ENCODE measurements at places on chromosomes 1 and 21.

DNA sequence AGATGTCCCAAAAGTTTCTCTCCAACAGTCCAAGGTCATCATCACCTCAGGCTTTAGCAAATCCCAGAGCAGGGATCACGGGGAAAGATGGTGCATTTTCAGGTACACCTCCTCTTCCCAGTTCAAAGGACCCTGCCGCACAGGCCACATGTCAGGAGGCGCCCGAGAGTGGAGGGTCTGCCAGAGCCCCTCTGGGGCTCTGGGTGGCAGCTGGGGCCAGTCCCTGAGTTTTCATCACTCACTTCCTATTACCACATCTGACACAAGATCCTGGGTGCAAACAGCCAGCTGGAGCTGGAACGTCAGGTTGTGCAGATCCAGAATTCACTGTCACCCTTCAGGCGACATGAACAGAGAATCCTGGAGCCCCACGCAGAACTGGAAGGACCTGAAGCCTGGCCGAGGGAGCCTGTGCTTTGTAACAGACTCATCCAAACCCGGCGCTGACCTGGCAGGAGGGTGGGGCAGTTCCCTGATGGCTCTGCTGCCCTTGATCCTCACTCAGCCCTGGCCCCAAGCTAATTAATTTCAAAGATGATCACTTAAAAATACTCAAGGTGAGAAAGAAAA is 8.8 kb downstream of the TMEM63A start:
- no peak for DNase-seq

DNA sequence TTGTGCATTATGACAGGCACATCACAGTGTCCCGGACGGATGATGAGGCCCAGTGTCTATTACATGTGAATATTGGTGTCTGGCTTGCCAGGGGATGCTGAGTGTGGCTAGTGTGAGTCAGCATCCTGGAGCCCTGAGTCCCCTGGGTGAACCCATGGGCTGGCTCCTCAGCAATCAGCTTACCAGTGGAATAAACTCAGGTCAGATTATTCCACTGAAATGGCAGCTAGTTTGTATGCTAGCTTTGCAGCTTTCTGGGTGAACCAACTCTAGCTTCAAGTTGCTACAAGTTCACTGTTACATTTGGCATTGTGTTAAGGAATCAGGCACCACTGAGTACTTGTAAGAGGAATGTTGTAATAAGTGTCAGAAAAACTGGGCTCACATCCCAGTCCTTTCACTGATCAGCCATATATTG is 23.9 kb upstream of the RPTN start:
- DNase-seq, result no peak

GRCh38 chr1:19387045-19387467 is 74.9 kb downstream of the SLC66A1 start:
- DNase-seq, result no peak

DNA sequence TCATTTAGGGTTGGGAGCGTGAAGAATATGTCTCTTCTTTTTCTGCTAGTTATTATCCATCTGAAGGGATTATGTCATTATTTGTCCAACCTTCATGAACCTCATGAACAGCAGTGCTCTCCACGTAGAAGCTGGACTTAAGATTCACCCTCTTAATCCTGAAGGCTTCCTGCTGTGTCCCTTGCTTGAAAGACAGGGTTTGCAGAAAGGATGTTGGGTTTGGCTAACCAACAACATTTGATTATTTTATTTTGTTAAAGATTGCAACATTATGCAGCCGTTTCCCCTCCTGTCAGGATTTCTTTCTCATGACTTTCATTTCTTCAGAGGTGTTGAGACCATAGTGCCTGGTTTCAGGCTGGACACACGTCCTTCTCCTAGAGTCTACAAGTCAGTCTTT is 75.2 kb downstream of the NGF start:
- no peak for DNase-seq

- DNase-seq, result no peak
Observed at GRCh38 chr1:68145418-68146126, 86.8 kb downstream of the WLS start.

DNA sequence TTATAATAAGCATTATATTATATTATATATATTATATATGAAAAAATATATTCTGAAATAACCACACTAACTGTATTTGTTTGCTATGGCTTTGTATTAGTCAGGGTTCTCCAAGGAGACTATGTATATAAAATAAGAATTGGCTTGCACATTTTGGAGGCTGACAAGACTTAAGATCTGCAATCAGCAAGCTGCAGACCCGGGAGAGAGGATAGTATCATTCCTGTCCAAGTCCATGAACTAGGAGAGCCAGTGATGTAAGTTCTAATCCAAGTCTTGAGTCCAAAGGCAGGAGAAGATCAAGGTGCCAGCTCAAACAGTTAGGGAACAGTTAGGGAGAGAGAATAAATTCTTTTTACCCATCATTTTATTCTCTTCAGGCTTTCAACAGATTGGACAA is 639.5 kb downstream of the PLPP3 start:
- DNase-seq, result no peak

- no peak for DNase-seq
Observed at GRCh38 chr1:15833842-15834405, 13.6 kb upstream of the SPEN start.

DNA sequence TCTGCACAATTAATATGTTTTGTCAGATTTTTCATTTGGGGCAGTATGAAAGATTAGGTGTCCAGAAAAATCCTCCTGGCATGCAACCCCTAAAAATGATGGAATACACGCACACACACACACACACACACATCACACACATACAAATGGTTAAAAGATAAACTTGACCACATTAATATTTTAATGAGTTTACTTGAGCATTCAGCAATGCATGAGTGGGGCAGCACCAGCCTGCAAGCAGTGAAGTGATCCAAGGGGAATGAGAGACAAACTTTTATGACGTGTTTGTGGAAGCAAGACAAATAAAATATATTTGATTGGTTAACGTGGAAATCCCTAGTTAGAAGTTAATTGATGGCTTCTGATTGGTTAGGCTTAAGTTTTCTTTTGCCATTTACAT is 29.1 kb upstream of the SOAT1 start:
- DNase-seq, result no peak

DNA sequence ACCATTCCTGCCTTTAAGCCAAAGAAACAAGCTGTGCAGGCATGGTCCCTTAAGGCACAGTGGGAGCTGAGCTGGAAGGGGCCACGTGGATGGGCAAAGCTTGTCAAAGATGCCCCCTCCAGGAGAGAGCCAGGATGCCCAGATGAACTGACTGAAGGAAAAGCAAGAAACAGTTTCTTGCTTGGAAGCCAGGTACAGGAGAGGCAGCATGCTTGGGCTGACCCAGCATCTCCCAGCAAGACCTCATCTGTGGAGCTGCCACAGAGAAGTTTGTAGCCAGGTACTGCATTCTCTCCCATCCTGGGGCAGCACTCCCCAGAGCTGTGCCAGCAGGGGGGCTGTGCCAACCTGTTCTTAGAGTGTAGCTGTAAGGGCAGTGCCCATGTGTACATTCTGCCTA is 1.3 kb upstream of the SLC50A1 start:
- DNase-seq, result no peak

Measured in CD4-positive, alpha-beta T cell treated with Interleukin-15 for 4 hours (primary cell).